WERI-Rb-1 (cell line): ENCODE measurements at places on chromosomes 6 and 20.

GRCh38 chr6:87908978-87909811, 138.4 kb upstream of the SPACA1 start:
- DNase-seq = no peak

GRCh38 chr6:170266061-170266825, 24.6 kb downstream of the DLL1 start:
- DNase-seq = no peak

DNA sequence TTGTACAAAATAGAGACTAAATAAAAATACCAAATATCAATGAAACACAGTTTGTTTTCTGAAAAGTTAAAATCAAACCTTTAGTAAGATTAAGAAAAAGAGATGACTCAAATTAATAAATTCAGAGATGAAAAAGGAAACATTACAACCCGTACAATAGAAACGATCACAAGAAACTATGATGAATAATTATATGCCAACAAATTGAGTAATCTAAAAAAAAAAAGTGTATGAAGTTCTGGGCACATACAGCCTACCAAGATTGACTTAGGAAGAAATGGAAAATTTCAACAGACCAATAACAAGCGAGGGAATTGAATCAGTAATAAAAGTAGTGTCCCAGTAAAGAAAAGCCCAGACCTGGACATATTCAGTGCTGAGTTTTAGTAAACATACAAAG, 94.8 kb downstream of the STXBP5 start:
- no peak for DNase-seq

GRCh38 chr20:61346996-61347395, 94.9 kb downstream of the CDH4 start:
- DNase-seq = no peak

DNA sequence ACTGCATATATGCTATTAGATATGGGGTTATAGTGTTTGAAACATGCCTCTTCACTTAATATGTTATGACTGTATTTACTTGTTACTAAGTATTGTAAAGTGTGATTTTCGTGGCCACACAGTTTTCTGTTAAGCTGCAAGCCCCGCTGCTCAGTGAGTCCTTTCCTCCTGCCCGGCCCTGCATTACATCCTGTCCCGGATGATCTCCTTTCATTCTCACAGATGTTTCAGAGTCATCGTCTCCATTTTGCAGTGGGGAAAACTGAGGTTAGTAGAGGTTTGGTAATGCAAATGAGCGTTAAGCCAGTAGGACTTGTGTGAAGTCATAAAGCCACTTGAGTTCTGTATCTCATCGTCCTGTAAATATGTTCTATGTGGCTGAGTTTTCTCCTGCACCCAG, 155.5 kb downstream of the CFAP61 start:
- no peak for DNase-seq

GRCh38 chr6:111522393-111523020, 39.5 kb upstream of the REV3L start:
- no peak for DNase-seq

GRCh38 chr6:33418690-33419291, 884 bp upstream of the CUTA start:
- no peak for DNase-seq
